ENCODE measurements at places on chromosomes 4 and X. TPM values are rescaled to one million over a fixed set of nuclear protein-coding genes. Genes with fewer than 3 reads are reported as not detected.
A peak's percentile ranks its signal among the peaks of the same experiment; 100 is the strongest.

GRCh38 chr4:79049840-79050540 lies 110.8 kb upstream of the PAQR3 start:
- ATAC-seq = no peak

GRCh38 chrX:30967516-30967915 lies 78.5 kb upstream of the TAB3 start:
- no peak for ATAC-seq

- ATAC-seq = no peak
Observed at GRCh38 chr4:121408-122084, 2.8 kb upstream of the ZNF718 start.

DNA sequence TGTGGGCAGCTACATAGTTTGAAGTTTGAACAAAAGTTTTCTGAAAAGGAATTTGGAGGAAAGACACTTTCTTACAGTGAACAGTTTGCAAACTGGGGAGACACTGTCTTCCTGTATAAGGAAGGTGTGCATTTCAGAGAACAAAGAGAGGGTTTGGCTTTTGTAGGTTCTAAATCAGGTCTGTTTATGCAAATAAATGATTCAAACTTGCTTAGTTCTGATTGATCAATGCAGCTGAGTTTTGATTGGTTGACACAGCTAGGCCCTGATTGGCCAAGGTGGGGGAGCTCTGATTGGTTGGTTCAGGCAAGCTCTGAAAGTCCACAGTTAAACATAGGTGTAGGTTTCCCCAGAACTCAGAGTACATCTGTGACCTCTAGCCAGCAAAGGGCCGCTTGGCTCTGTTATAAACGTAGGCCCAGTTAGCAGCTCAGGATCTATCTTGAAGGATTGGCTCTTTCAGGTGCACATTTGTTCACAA lies 63.0 kb upstream of the ENPP6 start:
- ATAC-seq = no peak

- no peak for ATAC-seq
Observed at GRCh38 chr4:94959307-94959706, 201.6 kb downstream of the BMPR1B start.

DNA sequence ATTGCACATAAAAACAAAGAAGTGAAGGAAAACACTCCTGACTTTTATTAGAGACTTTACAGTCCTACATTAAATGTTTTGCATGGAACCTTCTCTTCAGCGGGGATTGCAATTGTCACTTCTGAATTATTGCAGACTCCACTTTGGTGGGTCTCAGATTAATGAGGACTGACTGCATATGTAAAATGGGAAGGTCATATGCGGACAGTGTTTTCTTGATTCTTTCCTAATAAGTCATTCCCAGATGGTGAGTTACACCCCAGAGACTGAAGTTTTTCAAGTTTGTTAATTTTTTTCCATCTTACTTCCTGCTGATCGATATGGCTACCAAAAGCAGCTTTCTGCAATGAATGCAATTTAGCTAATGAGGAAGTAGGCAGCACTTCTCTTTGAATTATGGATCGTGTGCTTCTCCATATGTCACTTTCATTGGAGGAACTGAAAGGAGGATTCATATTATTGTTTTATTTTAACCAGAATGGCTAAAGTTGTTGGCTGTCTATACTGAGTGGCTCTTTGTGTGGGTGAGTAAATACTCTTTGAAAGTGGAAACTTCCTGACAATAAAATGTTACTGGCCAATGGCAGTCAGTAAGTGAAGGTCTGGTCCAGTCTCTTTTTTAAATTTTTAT lies 119.3 kb upstream of the CLNK start:
- ATAC-seq = no peak

DNA sequence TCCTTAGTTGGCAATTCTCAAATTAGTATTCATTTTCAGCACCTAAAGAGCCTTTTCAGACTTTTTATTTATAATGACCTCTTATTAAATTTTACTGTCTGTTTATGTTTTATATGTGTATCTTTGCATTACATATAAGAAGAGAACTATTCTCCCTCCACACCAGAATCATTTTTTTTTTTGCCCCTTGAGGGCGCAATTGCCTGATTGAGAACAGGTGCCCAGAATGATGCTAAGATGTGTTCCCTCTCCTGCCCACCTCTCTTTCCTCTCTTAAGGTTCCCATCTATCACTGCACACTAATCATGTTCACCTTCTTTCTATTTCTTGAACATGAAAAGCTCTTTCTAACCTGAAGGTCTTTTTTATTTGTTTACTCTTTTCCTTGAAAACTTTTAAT lies 44.2 kb upstream of the ADAM29 start:
- no peak for ATAC-seq

GRCh38 chr4:169485086-169485485 lies 127.3 kb downstream of the NEK1 start:
- ATAC-seq = no peak

GRCh38 chr4:13349096-13349495 lies 135.0 kb downstream of the RAB28 start:
- no peak for ATAC-seq

- peak; percentile 34 for ATAC-seq
Observed at GRCh38 chrX:46576458-46576857, 2.9 kb downstream of the CHST7 start.

CPEB2 gene
- 27.0 TPM for total RNA-seq

TMEM47 gene
- 146 TPM for total RNA-seq

RHOXF1 gene
- not detected for total RNA-seq

MAB21L2 gene
- total RNA-seq = 0.54 TPM

DNA sequence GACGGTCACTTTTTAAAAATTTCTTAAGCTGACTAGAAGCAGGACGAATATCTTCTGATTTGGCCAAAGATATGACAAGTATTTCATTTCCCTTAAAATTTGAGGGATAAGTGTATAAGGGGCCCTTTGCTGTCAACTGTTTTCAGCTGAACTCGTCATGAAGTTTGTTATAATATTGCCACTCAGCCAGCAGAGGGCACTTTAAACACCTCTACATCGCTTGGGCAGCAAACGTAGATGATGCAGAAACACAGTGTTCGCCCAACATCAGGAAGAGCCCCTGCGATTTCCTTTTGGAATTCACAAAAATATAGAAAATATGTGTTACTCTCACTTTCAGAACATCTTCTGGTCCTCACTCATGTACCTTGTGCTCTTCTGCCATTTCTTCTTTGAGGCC lies 435.7 kb upstream of the FMR1 start:
- no peak for ATAC-seq

BEND2 gene
- total RNA-seq = not detected

SRPX gene
- 85.3 TPM for total RNA-seq

DNA sequence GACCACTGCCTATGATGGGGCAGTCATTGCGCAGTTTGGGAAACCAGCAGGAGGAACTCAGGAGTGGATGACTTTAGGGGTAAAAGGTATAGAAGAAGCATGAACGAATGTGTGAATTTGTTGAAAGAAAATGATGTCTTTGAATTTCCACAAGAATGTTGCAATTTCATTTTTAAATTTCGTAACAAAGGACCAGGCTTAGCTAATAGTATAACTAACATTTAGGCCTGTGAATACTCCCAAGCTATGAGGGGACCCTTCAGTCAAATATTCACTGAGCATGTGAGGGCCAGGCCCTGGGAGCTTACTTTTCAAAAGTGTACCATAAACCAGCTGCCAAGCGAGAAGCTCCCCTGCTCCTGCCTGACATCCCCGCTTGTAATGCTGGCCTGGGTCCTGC lies 5.3 kb downstream of the MPC1L start:
- ATAC-seq = no peak

GRCh38 chr4:98673288-98673644 lies 14.9 kb upstream of the TSPAN5 start:
- no peak for ATAC-seq

GRCh38 chr4:76947369-76947768 lies 2.2 kb upstream of the SEPTIN11 start:
- no peak for ATAC-seq

GRCh38 chrX:38282049-38282448 lies 45.3 kb downstream of the RPGR start:
- peak; percentile 46 for ATAC-seq

DGAT2L6 gene
- not detected for total RNA-seq

BEX3 gene
- 200 TPM for total RNA-seq

DNA sequence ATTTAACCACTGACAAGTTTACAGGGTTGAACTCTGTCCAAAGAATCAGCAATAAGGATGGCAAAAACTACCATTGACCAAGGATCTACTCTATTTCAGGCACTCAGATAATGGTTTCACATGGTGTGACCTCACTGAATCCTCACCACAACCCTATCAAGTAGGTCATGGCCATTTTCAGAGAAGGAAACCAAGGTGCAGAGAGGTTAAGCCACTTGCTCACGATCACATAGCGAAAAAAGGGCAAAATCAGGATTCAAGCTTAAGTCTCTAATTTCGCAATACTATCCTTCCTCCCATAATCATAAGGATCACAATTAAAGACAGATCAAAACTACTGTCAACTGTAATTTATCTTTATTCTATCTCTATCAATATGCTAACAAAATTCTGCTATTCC lies 191.0 kb upstream of the AFF2 start:
- ATAC-seq = no peak

- ATAC-seq = no peak
Observed at GRCh38 chr4:28386776-28387175, 1526.1 kb downstream of the STIM2 start.

OTC gene
- total RNA-seq = not detected

QRFPR gene
- 0.31 TPM for total RNA-seq

RIPPLY1 gene
- total RNA-seq = not detected

GRCh38 chr4:141706445-141706844 lies 70.1 kb downstream of the IL15 start:
- ATAC-seq = no peak

HELT gene
- total RNA-seq = not detected
